ENCODE measurements at places on chromosomes 3 and 15.

- DNase-seq = no peak
These were observed 10.8 kb downstream of the PLD1 start for GRCh38 chr3:171799501-171799900.

GRCh38 chr3:179113903-179114302, 34.3 kb upstream of the PIK3CA start:
- DNase-seq = no peak

DNA sequence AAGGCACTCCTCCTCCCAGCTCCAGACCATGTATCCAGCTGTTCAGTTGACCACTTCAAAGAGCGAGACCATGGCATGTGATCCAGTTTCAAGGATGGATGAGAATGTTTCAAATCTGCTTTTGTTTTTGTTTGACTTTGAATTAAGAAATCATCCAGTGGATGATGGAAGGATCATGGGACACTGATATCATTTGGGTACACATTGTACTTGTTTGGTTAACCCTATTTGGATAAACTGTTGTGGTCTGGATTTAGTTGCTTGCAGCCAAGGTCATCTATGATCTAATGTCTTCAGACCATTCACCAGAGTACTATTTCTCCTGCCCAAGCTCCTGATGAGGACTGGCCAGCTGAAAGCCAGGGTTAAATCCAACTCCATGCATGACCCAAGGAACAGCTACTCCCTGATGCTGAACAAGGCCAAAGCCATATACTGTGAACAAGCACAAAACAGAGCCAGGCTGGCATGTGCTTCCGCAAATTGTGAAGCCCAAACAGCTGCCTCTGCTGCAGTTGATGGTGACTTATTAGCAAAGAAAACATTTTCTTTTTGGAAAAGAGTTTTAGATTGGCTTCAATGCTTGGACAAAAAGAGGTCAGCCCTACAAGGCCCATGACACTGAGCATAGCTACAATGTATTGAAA, 5.2 kb upstream of the ADAMTS17 start:
- DNase-seq = no peak

DNA sequence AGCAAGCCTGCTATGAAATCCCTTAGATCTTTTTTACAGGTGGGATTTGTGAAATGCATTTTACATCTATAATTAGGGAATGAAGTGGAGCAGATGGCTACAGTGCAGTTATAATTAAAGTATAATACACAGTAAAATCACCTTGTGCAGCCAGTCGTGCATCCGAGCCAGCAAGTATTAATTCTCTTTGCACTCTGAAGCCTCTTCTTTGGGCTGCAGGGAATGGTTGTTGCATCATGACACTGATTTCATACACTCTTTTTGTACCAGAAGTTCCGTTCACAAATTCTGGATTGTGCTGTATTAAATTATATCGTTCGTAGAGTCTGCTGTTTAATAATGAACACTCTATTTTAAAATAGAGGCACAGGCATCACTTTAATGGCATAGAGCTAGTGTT, 28.7 kb upstream of the TP63 start:
- no peak for DNase-seq

DNA sequence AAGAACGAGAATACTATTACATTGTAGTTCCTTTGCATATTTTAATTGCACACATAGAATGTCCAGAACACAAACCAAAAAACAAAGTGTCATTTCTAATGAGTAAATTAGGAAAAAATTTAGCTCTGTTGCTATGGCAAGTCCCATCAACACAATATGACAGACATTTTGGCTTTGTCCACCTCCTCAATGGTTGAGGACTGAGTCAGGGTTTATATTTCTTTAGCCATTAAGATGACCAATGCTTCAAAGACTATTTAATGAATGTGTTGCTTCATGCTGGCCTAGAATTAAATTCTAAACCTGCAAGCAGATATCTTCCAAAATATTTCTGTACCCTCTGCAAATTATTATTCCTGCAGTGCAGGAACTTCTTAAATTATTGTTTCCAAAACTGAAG, 719.2 kb downstream of the NTRK3 start:
- DNase-seq = no peak

DNA sequence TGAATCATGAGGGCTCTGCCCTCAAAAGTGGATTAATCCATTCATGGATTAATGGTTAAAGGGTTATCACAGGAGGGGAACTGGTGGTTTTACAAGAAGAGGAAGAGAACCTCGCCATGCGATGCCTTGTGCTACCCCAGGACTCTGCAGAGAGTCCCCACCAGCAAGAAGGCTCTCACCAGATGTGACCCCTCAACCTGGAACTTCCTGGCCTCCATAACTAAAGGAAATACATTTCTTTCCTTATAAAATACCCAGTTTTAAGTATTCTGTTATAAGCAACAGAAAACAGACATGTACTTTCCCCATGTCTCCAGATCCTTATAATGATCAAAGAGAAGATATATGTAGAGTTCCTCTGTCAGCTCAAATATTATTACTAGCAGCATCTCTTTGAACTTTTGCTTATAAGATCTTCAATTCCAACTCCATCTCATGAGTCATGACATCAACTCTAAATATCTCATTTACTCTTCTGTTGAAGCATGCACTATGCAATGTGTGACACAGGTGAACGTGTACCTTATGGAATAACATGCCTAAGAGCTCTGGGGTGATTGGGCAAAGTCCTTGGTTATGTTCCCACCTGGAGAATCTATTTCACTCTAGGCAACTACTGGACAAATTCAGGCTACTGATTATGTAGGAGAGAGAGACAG, 37.5 kb upstream of the ZBTB38 start:
- DNase-seq = no peak

- no peak for DNase-seq
These were observed 159.4 kb upstream of the SMAD3 start for GRCh38 chr15:66905954-66906353.

- no peak for DNase-seq
These were observed 307.1 kb downstream of the VPS13C start for GRCh38 chr15:61753018-61753710.

DNA sequence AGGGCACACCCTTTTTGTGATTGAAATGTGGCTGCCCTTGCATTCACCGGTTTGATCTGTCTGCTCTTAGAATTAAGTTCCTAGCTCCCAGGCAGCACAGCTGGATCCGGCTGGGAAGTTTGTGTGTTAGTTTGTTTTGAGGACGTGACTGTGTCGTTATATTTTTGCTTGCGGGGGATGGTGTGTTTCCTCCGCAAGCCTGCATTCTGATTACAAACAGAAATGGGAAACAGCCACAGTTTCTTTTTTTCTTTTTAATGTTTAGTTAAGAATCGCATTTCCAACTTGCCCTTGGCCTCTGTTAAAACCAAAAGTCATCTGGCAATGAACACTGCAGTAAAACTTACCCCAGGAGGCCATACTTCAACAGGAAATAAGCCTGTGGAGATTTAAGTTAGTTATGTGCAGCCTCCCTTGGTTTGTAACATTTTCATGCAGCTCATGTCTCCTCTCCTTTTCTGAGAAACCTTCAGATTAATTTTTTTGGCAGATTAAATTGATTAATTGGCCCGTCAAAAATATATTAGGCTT, 888 bp downstream of the TMOD3 start:
- no peak for DNase-seq

DNA sequence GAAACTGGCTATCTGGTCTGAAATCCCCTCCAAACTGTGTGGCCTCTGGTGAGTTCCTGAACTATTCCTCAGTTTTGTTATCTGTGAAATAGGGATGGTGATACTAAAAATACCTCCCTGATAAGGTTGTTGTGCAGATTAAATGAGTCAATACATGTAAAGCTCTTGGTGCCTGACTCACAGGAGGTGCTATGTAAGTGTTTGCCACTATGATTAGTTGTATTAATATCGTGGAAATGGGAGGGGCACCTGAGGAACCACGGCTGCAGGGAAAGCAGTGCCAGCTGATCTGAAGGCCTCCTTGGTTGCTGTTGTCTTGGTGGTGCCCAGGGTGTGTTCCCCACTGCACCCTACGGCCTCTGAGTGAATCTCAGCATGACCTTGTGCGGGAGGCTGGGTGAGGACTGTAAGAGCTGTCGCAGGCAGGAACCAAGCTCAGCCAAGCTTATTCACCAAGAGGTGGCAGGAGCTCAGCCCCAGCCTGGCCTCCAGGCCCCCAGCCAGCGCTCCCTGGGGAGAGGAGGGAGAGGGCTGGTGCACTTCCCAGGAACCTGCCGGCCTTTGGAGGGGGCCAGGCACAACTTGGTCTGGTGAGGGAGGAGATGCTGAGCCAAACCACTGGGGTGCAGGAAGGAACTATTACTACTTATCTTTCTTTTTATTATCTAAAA, 44.8 kb upstream of the CCDC174 start:
- DNase-seq = no peak

DNA sequence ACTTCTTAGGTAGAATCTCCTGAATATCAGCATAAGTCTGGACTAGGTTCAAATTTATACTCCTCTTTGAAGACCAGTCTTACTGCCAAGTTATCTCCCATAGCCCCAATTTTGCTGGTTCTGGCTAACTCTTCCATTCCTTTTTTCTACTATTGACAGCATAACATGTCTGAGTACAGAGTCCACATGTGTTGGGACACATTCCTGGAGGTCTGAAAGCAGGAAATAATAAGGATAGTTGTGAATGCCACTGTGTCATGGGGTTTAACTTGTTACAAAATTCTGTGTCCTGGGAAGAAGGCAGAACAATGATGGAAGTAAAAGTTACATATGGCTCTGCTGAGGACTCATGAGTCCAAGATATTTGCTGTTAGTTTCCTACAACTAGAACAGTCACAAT, 57.4 kb upstream of the ZBTB20 start:
- no peak for DNase-seq

- no peak for DNase-seq
These were observed 58.5 kb downstream of the PIK3R4 start for GRCh38 chr3:130688015-130688688.

GRCh38 chr3:177249203-177249602, 51.9 kb upstream of the TBL1XR1 start:
- DNase-seq = no peak

DNA sequence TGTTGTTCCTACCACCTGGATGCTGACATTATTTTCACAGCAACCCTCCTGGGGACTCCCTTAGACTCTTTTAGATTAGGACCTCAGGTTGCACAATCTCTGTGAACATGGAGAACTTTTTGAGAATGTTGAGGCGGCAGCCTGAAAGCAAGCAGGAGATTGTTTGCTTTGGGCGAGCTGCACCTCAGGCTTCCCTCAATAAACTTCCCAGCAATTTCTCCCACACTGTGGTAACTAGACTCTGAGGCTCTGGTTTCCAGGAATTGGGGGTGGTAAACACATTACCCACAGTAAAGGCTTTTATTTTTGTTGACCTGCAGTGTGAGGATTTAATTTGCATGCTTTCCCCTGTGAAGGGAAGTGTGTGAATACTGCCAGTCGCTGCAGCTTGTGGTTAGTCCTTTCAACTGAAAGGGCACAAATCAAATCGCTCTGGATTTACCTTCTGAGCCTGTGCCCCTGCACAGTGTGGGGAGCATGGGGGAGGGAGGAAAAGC, 35.2 kb upstream of the SIAH2 start:
- no peak for DNase-seq

GRCh38 chr15:34619151-34619550, 35.7 kb upstream of the GOLGA8B start:
- no peak for DNase-seq

GRCh38 chr3:171176244-171176933, 149.9 kb upstream of the SLC2A2 start:
- no peak for DNase-seq

GRCh38 chr3:171407759-171408158, 52.4 kb downstream of the TNIK start:
- DNase-seq = no peak

DNA sequence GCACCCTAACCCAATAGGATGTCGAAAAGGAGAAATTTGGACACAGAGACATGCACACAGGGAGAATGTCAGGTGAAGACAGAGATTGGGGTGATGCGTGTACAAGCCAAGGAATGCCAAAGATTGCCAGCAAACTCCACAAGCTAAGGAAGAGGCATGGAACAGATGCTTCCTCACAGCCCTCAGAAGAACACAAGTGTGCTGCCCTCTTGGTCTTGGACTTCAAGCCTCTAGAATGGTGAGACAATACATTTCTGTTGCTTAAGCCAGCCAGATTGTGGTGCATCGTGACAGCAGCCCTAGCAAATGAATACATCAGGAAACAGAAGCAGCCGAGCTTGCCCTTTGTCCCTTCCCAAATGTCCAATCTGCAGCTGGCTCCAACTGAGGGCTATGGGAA, 23.7 kb upstream of the ARL8B start:
- no peak for DNase-seq

DNA sequence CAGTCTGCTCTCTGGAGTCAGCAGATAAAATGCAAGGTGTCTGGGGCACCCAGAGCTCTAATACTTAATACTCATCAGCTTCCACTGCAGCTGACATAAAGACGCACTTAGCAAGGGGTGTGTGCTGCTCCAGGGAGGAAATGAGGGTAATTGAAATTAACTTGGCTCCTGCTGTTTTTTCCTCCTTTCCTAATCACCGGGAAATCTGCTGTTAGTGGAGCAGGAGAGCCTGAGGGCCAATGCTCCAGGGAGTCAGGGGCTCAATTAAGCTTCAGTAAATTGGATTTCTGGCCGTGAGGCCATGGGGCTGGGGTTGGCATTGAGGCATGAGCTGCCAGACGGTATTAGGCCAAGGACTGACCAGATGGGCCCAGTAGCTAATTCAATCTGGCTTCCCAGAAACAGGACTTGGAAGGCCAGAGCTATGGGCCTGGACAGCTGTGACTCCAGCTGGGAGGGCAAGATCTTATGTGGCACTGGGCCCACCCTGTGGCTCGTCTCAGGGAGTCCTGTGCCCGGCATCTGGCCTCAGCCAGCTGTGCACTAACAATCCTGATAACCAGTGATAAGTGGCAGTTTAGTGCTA, 30.7 kb upstream of the CHRNB4 start:
- DNase-seq = no peak

- DNase-seq = peak; percentile 48
These were observed 101.2 kb downstream of the SMAD6 start for GRCh38 chr15:66803182-66803729.

DNA sequence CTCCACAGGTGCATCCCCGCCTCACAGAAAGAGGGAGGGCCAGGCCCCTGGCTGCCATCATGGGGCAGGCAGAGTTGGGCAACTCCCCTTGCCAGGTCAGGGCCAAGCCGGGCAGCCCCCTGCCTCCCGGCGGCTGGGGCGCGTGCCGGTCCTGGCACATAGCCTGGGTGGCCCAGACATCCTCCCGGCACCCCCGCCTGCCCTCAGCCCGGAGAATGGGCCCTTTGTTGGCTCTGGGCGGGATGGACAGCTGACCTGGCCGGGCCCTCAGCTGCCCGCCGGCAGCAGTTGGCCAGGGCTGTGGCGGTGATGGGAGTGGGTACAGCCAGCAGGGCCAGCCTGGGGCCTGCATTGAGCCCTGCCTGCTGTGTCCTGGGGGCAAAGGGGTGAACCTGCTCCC, 16.5 kb downstream of the PLXNA1 start:
- DNase-seq = no peak

- DNase-seq = no peak
These were observed 334.3 kb downstream of the UNC13C start for GRCh38 chr15:54312528-54312927.

- no peak for DNase-seq
These were observed 10.7 kb upstream of the CAMK1 start for GRCh38 chr3:9780458-9780812.

- no peak for DNase-seq
These were observed 54.1 kb downstream of the TP63 start for GRCh38 chr3:189685291-189685690.

Data from cortex of kidney (tissue), 1 donor.